ENCODE measurements at places on chromosomes 4 and X.

DNA sequence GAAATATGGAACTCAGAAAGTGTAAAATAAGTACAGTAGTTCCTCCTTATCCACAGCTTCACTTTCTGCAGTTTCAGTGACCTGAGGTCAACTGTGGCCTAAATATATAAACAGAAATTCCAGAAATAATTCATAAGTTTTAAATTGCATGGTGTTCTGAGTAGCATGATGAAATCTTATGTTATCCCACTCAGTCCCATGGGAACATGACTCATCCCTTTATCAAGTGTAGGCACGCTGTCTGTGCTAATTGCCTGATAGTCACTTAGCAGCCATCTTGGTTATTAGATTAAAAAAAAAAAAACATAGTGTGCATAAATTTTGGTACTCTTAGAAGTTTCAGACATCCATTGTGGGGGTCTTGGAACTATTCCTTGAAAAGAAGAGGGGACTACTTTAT, 983.4 kb upstream of the ADGRL3 start:
- DNase-seq: peak; percentile 5

- no peak for DNase-seq
Measured at GRCh38 chr4:8459867-8460445, 19.4 kb downstream of the TRMT44 start.

DNA sequence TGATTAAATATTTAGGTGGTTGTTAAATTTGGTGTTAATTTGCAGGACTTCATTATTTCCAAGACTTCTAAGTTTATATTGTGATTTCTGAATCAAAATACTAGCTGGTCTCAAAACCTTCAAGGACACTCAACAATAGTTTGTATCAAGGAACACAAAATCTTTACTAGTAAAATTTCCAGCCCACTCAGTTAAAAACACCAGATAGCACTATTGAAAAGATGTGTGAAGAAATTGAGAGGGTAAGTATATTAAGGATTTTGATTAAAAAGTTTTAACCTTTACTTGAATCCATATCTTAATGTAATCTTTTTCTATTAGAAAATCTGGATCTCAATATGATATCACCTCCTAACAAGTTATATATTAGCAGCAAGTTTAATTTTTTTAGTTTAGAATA, 89.3 kb upstream of the UGT8 start:
- no peak for DNase-seq

- peak; percentile 10 for DNase-seq
Measured at GRCh38 chrX:35380808-35381700, 417.1 kb upstream of the MAGEB16 start.

DNA sequence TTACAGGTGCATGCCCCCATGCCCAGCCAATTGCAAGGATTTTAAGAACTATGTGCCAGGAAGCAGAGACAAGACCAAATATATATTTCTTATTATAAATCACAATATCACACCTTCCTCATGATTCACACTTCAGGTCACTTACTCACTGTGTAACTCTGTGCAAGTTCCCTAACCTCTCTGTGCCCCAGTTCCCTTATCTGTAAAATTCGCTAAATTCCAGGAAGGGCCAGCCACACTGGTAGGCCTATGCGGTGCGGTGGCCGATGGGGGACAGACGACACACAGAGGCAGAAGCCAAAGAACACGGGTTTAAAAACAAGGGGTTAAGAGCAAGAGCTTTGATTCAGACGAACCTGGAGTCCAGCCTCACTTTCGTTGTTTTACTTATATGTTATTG, 2.8 kb downstream of the TRIM2 start:
- no peak for DNase-seq

GRCh38 chr4:2484993-2485392, 16.1 kb downstream of the RNF4 start:
- no peak for DNase-seq

GRCh38 chrX:23981222-23981621, 45.8 kb downstream of the KLHL15 start:
- no peak for DNase-seq

- no peak for DNase-seq
Measured at GRCh38 chrX:41796046-41796445, 72.1 kb downstream of the GPR82 start.

DNA sequence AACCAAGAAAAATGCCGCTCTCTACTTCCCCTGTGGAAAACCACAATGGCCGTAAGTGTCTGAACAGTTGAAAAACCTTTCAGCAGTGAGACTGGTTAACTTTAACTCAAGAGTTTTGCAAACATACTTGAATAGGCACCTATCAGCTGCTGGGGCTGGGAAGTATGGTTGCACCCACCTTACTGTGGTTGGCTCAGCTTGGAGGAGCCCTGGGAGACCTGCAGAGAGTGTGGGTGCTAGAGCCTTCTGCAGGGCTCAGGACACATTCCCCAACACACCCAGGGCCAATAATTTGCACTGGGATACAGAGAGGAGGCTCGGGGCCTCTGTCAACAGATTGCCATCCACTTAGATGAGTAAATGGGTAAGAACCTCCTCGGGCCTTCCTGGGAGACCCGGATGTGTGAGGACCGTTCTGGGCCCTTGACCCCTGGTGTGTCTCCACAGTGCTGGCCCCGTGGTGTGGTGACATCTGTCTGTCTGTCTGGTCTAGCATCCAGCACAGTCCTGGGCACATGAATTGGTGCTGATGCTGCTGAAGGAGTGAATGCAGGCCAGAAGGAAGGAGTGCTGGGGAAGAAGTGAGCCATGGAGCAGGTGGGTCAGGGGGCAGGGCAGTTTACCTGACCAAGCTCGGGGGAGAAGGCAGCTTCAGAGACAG, 46.5 kb downstream of the MAGEA1 start:
- DNase-seq: no peak

DNA sequence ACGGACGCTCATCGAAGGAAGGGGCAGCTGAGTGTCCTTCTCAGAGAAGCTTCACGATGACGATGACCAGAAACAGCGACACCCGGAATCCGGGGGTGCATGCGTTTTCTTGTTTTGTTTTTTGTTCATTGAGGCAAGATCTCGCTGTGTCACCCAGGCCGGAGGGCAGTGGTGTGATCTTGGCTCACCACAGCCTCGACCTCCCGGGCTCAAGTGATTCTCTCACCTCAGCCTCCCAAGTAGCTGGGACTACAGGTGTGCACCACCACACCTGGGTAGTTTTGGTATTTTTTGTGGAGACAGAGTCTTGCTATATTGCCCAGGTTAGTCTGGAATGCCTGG, 19.8 kb downstream of the DGKQ start:
- no peak for DNase-seq

DNA sequence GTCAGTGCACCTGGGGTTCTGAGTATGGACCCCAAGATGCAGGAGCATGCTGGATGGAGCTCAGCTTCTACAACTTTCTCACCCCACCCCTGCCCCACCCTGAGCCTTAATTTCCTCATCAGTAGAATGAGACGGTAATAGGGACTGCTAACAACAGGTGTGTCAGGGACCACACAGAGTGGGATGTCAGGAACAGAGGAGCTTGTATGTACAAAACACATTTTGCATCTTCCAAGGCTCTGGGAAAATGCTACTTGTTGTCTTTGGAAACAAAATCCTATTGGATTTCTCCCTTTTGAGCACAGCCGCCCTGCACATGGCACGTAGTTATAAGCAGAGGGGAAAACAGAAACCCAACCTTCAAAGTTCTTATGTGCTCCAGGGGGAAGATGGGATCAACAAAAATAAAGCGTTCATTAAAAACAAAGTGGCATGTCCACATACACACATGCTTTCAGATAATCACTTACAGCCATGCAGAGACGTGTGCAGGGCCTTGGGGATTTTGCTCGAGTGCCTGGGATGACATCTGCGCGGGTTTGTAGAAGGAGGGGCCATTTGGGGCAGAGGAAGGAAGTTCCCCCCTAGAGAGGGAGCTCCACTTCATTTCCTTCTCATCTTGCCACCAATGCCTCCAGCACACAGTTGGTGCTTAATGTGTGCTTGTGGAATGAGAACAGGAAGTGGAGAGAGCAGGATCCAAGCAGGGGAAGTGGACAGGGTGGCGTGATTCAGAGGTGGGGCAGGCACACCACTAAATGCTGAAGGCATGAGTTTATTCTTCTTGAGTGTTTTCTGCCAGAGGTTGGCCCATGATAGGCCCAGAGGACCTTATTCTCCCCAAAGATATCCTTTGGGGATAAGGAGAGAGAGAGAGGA, 138.9 kb downstream of the SMIM20 start:
- no peak for DNase-seq

- no peak for DNase-seq
Measured at GRCh38 chr4:146029147-146029546, 90.5 kb upstream of the ZNF827 start.

DNA sequence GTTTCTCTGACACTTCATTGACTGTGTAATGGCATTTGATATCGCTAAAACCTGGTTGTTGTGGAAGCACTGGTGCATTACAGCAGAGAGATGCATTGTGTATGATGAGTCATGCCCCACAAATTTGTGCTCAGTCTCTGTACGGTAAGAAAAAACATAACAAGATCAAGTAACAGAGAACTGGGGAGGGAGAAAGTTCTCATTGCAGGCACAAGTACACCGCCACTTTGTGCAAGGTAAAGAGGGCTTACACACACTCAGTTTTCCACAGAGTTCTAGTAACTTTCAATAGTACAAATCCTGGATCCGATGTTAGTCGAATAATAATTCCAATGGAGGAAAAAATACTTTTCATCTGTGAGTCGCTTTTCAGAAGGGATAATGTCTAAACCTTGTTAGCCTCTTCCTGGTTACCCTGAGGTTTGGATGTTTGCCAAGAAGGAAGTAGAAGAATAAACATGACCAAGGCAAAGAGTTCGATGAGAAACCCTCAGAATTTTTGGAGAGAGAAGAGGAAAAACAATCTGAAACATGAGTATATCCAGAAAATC, 512.5 kb upstream of the SLIT2 start:
- DNase-seq: no peak

- no peak for DNase-seq
Measured at GRCh38 chr4:80535551-80535950, 200.0 kb downstream of the CFAP299 start.

Measured in SK-N-DZ (cell line).